ENCODE measurements at places on chromosomes 2 and 18.

DNA sequence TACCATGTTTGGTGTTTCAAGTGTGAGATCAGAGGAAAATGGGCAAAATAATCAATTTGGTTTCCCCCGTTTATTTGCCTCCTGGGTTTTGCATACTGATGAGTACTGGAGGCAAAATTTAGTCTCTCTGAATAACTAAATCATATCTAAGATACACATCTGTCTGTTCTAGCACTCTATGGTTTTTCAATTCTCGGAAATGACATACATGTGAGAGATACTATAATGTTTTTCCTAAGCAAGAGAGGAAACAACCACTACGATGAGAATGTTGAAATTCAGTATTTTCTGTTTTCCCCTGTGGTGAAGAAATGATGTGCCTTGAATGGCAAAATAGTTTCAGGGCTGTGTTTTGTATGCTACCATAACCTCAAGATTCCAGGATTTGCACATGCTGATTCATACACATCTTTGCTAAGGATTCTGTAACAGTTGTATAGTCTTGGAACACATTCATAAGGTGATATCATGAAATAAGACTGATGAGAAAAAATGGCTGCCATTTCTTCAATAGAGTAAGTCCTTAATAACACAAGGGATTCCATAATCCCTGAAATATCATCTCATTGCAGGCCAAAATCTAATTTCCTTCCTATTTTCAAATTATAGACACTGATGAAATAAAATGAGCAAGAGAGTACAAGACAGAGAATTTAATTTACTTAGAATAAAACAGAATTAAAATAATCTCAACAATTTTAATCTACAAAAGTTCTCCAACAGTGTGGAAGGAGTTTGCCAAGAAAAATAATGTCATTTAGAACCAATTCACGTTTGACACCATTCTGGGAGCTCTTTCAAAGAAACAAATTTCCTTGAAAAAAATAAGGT is 316.6 kb downstream of the FIGN start:
- DNase-seq, result no peak

DNA sequence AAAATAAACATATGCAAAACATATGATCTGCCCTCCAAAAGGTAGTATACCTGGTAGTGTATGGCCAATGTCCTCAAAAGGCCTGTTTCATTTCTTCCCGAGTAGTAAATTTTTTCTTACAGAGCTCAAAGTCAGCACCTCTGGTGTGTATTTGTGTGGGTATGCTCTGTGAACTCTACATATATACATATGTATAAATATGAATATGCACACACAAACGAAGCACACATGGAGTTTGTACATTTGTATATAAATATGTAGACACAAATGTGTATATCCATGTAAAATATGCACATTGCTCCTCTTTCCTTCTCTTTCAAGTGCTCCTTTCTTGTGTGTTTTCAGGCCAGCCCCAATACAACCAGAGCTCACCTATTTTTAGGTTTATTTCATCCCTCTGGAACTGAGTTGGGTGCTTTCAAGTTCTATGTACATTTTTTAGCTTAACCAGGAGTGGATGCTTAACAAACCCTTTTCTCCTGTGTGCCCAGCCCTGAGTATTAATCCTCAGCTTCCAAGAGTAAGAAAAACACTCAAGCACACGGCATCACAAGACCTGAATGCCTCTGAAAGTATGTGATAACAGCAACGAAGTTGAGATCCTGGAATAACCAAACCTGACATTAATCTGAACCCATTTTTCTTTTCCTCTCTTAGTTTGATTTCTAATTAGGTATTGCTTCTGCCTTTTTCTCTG is 12.2 kb upstream of the GALNT5 start:
- DNase-seq, result no peak

GRCh38 chr2:43097644-43098408 is 128.6 kb downstream of the ZFP36L2 start:
- no peak for DNase-seq

GRCh38 chr18:42330296-42330695 is 375.3 kb downstream of the PIK3C3 start:
- no peak for DNase-seq

DNA sequence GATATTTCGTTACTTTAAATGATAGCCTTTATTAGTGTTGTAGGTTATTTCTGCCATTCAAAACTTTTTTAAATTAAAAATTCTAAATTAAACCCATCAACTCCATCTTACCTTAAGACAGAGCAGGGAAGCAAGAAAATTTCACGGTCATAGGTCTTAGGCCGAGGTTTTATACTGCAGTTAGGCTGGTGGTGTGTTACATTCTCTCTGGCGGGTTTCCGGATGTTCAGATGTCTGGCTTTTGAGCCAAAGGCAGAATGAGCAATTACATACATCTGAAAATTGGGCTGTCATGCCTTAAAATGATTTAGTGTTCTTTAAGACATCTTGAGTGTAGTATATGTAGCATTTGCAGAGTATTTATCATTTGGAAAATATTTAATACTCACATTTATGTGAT is 27.9 kb downstream of the GLS start:
- DNase-seq, result no peak

GRCh38 chr2:207876842-207877535 is 107.3 kb upstream of the FZD5 start:
- DNase-seq, result no peak

DNA sequence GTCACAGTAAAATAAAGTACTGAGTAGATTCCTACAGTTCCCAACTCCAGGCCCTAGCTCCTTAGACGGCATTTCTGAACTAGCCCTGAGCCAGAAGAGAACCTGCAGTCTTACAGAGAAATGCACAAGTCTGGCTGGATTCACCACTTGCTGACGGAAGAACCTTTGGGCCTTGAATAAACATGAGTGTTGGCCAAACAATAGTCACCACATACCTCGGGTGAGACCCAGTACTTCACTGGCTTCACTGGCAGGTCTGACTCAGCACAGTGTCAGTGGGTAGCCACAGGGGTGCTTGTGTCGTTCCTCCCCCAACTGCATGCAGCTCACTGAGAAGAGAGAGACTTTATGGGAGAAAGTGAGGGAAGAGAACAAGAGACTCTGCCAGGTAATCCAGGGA is 88.9 kb downstream of the TMEM185B start:
- DNase-seq, result no peak

- DNase-seq, result peak; percentile 35
Measured at GRCh38 chr18:21599585-21600525, 649 bp downstream of the ESCO1 start.

DNA sequence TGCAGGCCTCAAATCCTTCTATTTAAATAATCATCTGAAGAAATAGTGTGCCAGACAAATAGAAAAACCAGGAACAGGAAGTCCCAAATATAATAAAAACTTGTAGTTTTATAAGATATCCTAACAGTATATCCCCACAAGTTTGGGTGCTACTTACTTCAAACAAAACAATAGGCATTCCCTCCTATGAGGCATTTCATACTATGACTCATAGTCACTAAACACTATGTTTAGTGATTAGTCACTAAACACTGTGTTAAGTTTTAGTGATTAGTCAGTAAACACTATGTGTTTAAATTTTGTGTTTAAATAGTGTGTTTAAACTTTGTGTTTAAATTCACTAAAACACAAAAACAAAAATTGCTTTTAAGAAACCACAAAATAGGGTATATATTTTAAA is 407.0 kb upstream of the CDH19 start:
- DNase-seq, result no peak

DNA sequence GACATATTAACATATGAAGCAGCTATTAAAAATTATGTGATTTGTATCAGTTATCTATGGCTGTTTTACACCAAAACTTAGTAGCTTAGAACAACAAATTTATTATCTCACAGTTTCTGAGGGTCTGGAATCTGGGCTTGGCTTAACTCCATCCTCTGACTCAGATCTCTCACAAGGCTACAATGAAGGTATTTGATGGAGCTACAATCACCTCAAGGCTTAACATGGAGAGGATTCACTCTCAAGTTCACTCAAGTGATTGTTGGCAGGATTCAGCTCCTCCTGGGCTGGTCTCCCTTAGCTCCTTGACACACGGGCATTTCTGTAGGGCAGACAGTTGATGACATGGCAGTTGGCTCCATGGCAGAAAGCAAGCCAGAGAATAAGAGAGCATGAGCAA is 133.0 kb upstream of the SLC14A2 start:
- DNase-seq, result no peak

GRCh38 chr2:118134650-118135049 is 46.4 kb downstream of the INSIG2 start:
- no peak for DNase-seq

GRCh38 chr2:233439191-233439590 is 84.9 kb downstream of the DGKD start:
- DNase-seq, result no peak

DNA sequence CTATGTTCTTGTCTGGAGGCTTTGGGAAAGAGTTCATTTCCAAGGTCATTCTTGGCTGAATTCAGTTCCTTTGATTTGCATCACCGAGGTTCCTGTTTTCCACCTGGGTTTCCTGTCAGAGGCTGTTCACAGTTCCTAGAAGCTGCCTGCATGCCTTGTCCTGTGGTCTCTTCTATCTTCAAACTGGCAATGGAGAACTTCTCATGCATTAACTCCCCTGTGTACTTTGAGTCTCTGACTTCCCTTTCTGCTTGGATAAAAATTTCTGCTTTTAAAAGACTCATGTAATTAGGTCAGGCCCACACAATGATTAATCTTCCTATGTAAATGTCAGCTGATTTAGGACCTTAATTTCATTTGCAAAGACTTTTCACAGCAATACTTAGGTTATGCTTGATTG is 499.3 kb upstream of the FANCL start:
- DNase-seq, result no peak

- no peak for DNase-seq
Measured at GRCh38 chr2:147538088-147538487, 306.7 kb upstream of the ACVR2A start.

- DNase-seq, result no peak
Measured at GRCh38 chr2:68428126-68428525, 39.0 kb downstream of the FBXO48 start.

DNA sequence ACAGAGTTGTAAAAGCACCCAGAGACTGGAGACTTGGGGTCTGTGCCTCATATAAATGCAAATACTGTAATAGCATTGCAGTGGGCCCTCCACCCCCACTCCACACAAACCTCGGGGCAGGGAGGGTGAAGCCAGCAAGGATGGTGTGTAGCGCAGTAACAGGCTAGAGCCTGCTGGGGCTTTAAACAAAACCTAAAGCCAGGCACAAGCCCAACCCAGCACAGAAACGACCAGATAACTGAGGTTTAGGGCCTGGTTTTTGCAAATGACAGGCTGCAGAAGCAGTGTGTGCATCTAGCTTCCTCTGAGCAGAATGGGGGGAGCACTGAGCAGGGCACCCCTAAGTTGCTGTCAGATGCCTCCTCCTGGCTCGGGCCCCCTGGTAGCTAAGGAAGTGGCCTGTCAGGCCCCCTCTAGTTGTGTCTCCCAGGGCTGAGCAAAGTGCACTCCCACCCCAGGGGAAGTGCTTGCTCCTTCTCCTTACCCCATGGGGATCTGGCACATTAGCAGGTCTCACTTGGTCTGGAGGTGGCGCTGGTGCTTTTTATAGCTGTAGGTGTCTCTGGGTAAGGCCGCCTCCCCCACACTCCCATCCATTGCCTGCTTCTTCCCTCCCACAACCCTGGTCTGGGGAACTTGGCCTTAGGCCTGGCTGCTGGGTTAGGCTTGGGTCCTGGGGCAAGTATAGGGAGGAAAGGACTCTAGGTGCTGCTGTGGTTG is 135.1 kb downstream of the CELF4 start:
- no peak for DNase-seq

DNA sequence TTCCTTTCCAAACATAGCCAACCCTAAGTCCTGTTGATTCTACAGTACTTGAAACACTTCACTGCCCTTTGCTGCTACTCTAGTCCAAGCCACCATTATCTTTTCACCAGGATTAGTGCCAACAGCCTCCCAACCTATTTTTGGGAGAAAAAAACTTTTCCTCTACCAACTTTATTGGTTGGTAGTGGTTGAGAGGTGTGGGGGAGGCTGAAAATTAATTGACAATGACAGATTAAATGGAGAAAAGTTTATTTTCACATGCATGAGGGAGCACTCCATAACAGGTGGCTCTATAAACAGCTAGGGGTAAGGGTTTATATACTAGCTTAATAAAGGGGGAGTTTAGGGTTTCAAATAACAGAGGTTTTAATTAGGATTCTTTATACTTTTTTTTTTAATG is 37.8 kb upstream of the ITPRID2 start:
- DNase-seq, result no peak

DNA sequence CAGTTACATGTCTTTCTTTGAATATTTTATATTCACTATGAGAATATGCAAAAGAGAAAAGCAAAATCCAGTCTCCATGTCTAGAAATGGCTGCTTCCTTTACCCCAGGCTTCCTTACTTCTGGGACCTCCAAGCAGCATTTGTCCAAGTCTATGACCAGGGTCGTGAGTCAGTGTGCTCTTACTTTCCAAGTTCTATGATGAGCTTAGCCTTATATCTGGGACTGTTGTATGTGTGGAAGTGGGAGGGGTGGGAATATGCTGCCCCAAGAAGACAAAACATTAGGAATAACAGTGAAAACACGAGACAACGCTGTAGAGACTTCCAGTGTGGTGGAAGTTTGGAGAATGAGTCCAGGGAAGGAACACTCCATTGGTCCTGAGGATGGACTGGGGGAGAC is 21.2 kb upstream of the CHRNA1 start:
- no peak for DNase-seq

GRCh38 chr2:120638450-120638849 is 97.2 kb upstream of the GLI2 start:
- no peak for DNase-seq

DNA sequence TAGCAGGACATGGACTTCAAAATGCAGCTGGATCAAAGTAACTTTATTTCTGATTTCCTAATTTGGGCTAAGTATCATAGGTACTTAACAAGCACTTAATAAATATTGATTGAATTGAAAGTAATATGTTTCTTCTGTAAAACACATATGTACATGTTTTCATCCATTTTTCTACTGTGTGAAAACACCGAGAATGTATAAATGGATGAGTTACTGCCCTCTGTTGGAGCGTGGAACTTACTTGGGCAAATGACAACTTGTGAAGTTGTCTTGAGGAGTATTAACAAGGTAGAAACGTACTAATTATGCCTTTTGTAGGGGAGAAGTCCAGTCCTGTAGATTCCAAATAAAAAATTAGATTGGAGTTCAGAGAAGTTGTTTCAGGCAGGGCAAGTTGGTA is 87.2 kb downstream of the PHLPP1 start:
- no peak for DNase-seq

DNA sequence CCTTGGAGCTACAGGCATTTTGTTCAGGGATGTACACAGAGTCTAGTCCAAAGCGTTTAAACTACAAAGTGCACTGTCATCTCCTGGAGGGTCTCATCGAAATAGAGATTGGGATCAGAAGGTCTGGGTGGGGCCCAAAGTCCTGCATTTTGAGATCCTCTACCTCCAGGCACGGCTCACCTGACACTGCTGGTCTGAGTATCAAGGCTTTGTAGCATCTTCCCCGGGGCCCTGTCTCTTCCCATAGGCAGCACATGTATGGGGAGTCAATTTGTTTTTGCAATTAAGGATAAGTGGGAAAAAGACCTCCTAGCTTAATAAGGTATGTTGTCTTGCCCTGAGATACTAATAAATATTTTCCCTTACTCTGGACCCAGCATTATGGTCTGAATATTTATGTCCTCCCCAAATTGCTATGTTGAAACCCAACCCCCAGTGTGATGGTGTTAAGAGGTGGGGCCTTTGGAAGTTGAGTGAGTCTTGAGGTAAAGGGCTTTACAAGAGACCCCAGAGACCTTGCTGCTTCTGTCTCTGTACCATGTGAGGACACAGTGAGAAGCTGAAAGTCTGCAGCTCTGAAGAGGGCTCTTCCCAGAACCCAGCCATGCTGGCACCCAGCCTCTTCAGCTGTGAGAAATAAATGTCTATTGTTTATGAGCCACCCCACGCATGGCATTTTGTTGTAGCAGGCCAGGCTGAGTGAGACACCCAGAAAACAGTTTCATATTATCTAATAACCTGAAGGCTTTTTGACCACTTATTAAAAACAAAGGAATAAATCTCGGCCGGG is 258.7 kb upstream of the HS6ST1 start:
- DNase-seq, result no peak
